Activated T-helper 1 cell treated with anti-CD3 and anti-CD28 coated beads, Interleukin-2, amount 50 U/mL, for 16 hours (primary cell): ENCODE measurements at places on chromosomes 2 and 18.

- DNase-seq, result no peak
Observed at GRCh38 chr2:1572638-1573037, 159.4 kb downstream of the TPO start.

DNA sequence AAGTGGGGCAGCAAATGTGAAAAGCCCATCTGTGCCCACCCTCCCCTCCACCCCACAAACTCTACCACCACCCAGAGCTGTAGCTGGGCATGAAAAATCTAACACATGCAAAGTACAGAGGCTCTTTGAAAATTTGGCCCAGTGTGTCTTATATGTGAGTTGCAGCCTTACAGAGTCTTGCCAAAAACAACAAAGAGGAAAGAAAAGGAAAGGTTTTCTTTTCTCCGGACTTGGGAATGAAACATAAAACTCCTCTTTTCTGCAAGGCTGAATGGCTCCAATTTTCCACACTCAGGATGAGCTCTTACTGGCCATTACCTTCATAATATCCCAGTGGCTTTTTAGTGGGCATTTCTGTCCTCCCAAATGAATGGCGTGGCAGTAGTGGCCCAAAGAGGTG, 27.9 kb upstream of the POU3F3 start:
- no peak for DNase-seq

DNA sequence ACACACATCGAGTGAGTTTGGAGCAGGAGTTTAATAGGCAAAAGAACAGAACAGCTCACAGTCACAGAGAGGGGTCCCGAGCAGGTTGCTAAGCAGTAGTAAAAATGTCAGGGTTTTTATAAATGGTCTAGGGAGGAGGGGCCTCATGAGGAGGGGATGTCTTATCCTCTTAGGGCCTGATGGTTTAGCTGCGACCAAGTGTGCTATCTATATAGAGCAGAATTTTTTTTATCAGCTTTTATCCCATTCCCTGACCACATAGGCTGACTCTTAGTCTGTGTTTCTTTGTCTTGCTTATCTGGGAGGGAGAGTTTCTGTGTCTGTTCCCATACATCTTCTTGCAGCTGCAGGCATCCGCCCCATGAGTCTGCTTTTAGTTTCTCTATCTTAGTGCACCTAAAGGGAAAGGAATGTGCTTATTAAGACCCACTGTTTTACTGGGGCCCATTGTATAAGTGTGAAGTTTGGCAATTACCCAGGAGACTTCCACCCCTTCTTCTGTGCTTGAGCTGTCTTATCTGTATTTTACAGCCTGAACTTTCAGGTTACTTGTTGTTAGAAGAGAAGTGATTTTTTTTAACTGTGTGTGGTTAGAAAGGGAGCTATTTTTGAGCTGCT, 30.4 kb upstream of the GMCL1 start:
- DNase-seq, result no peak

DNA sequence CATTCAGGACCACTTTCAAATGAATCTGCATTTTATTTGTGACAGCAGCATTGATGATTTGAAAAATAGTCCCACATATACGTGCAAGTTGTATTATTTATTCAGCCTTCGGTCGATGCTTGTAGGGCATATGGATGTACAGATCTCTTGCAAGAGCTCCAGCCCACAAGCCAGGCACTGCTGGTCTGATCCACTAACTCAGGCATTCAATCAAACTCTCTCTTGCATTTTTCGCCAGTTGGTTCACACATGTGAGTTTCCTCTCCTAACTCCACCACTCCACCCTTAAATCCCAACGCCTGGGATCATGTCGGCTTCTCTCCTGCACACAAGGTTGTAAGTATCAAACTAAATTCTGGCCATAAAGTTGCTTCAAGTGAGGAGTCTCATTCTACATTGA, 318.7 kb downstream of the CYP26B1 start:
- no peak for DNase-seq

GRCh38 chr2:2039826-2040225, 291.2 kb downstream of the MYT1L start:
- no peak for DNase-seq

- no peak for DNase-seq
Observed at GRCh38 chr2:191013682-191013931, 364 bp downstream of the STAT1 start.

DNA sequence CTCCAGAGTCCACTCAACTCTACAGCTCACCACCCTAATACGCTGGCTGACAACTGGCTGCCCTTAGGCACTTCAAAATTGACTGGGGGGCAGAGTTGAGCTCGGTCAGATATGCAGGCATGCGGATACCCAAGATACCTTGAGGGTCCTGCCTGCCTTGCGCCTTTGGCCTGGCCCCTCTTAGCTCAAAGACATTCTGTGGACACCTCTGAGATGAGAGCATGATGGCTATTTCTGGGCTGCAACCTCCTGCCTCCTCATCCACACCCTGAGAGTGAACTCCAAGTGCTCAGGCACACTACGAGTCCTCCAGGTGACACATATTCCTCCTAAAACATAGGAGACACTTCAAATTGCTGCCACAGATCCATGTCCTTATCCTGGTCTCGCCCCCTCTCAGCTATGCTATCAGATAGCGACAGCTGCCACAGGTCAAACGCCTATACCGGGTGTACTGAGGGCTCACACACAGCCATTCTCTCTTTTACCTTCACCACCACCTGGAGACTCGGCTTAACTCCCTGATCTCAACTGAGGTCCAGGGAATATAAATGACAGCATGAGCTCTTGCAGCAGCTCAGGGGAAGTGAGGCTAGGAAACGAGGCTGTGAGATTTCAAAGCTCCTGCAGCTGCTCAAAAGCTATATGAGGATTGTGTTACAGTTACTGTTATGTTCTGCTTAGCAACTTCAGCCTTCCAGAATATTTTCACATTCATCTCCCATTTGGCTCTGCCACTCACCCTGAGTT, 60.5 kb upstream of the TEX51 start:
- DNase-seq, result no peak

- no peak for DNase-seq
Observed at GRCh38 chr2:203427061-203427460, 98.9 kb downstream of the ABI2 start.

GRCh38 chr2:211487733-211488132, 931.3 kb downstream of the CPS1 start:
- no peak for DNase-seq

DNA sequence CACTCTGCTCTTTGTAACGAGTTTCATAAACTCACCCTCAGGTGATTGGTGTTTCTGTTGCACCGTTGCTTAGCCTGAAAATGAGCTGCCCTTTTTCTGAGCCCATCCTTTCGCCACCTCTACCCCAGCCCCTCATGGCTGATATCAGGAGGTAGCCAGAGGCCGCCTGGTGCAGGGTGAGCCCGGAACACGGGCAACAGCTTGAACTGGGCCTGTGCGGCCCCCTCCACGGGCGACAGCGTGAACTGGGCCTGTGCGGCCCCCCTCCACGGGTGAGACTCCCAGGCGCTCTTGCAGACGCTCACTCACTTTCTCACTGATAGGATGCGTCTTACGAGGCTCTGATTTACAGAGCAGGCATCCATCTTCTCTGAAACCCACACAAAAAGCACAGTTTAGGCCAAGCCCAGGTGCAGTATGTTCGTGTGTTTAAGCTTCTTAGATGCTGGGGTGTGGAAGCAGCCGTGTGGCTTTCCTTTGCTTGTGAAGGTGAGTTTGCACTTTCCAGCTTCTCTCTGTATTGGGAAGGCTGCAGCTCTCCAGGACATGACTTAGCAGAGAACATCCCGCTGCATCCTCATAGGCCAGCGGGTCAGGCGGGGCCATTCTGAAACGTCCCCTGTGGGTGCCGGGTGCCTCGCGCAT, 83.5 kb downstream of the NFATC1 start:
- DNase-seq, result no peak

DNA sequence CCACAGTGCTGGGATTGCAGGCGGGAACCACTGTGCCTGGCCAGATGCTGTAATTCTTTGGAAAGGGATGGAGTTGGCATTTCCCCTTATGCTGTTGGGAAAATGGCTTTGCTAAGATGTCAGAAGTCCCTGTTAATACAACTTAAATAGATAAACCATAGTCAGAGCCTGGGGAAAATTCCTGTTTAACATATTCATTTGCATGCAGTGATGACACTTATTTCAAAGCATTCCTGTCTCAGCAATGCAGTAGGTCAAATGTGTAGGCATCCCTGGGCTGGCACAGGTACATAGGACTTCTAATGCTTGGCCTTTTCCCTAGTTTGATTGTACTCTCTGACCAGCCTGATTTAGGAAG, 38.6 kb downstream of the RAMP1 start:
- no peak for DNase-seq

DNA sequence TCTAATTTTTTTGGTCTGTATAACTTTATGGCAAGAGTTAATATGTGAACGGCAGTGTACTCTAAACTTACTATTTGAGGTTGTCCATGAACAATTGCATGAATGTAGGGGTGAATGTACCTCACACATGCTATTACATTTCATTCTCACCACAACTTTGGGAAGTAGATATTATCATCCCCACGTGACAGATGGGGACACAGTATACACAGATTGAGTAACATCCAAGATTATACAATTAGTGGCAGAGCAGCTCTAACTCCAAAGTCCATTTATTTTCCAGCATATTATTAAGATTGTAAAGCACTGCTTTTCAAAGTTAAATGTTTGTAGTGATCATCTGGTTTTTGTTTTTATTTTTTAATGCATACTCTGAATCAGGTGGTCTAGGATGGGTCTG, 622.1 kb upstream of the ZEB2 start:
- no peak for DNase-seq

DNA sequence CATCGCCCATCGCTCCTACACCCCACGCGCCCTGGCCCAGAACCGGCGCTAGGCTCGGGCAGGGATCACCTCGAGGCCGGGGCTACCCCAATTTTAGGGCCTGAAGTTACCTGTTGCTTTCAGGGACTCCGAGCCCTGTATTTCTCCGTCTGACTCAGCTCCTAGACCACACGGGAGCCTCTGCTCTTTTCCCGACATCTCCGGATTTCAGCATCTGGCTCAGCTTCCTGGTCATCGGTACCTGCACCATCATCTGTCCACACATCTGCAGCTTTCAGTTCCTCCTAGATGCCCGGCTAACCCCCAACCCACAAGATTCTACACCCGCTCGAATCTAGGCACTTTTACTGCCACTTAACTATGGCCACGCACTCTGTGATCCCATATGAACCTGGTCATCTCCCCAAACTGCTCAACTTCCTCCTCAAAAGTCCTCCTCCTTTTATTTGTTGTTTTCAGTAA, 12.1 kb upstream of the HMSD start:
- DNase-seq, result no peak
